Stimulated activated CD8-positive, alpha-beta memory T cell treated with anti-CD3 and anti-CD28 coated beads, Interleukin-4, amount 100 ng/mL, for 1 hour (primary cell): ENCODE measurements at places on chromosomes 4 and X.

- DNase-seq: no peak
Observed at GRCh38 chr4:161629694-161630441, 533.9 kb downstream of the FSTL5 start.

GRCh38 chr4:153494562-153494961, 28.4 kb downstream of the TMEM131L start:
- DNase-seq: no peak

- DNase-seq: no peak
Observed at GRCh38 chrX:63282828-63283227, 68.3 kb downstream of the SPIN4 start.

DNA sequence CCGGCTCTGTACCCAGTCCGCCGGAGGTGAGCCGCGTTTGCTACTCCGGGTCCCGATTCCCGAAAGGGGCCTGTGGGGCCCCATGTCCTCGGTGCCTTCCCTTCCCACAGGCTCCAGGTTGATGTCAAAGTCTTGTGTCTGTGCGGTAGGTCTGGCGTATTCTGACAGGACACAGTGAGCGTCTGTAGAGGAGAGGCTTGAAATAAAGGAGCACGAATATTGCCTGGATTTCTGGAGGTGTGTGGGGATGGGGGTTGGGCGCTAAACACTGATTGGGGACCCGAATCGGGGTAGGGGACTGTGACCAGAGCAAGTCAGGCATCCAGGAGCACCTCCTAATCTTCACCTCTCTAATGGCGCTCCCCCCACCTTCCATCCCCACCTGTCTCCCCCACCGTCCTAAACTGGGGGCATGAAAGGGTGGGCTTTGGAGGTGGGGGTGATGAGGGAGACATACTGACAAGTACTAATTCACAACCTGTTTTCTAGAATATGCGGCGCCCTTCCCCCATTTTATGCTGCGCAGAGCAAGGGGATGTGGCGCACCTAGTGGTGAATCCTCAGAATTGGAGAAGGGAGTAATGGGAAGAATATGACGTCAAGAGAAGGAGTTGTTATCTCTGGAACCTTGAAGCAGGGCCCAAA, 855 bp downstream of the GPRASP2 start:
- DNase-seq: no peak
